Right atrium auricular region (tissue), 2 donors: ENCODE measurements at places on chromosomes 6 and 20. TPM values are rescaled to one million over a fixed set of nuclear protein-coding genes. Genes with fewer than 3 reads are reported as not detected.

FOXS1 gene
- total RNA-seq = 1.9 TPM

RBM24 gene
- total RNA-seq = 133 TPM

GRIK2 gene
- total RNA-seq = 12.1 TPM

DNA sequence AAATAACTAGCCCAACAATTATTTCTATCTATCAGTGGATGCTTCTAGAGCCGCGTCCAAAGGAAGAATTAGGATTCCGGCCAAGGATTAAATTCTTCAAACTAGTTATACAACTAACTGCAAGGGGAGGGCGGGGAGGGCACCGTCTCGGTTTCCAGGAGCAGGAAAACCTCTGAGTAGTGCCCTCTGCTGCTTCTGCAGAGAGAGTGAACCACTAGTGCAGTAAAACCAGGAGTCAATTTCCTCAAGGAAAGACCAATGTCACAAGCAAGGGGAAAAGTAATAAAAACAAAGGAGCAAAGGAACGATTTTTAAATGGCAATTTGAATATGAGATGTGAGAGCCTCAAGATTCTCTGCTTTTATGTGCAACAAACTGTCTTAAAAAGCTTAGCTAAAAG lies 16.5 kb upstream of the UBE2J1 start:
- DNase-seq = peak; percentile 65
- H3K4me3 ChIP-seq = no peak overlapping the region
- no peaks in the 10 kb centered on the region for H3K36me3 ChIP-seq
- no peak overlapping the region for H3K27ac ChIP-seq

GRCh38 chr6:44435500-44435899 lies 48.0 kb downstream of the CDC5L start:
- H3K27ac ChIP-seq = no peak overlapping the region
- no peaks in the 10 kb centered on the region for H3K27me3 ChIP-seq
- no peak for DNase-seq

- no peaks in the 10 kb centered on the region for H3K27me3 ChIP-seq
- DNase-seq = no peak
- no peak overlapping the region for H3K27ac ChIP-seq
- H3K36me3 ChIP-seq = no peaks in the 10 kb centered on the region
Observed at GRCh38 chr6:138590796-138591709, 91.8 kb upstream of the NHSL1 start.
